ENCODE measurements at places on chromosomes 12 and 14.
A peak's percentile ranks its signal among the peaks of the same experiment; 100 is the strongest.

DNA sequence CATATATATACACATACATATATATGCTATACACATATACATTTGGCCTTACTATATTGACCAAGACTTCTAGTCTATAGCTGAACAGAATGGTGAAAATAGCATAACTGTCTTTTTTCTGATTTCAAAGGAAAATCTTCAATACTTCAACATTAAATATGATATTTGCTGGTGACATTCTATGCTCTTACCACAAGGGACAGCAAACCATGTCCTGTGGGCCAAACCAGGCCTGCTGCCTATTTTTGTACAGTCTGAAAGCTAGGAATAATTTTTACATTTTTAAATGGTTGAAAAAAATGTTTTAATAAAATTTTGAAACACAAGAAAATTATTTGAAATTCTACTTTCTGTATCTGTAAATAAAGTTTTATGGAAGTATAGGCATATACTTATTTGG is 63.6 kb downstream of the EML5 start:
- DNase-seq = peak; percentile 7

DNA sequence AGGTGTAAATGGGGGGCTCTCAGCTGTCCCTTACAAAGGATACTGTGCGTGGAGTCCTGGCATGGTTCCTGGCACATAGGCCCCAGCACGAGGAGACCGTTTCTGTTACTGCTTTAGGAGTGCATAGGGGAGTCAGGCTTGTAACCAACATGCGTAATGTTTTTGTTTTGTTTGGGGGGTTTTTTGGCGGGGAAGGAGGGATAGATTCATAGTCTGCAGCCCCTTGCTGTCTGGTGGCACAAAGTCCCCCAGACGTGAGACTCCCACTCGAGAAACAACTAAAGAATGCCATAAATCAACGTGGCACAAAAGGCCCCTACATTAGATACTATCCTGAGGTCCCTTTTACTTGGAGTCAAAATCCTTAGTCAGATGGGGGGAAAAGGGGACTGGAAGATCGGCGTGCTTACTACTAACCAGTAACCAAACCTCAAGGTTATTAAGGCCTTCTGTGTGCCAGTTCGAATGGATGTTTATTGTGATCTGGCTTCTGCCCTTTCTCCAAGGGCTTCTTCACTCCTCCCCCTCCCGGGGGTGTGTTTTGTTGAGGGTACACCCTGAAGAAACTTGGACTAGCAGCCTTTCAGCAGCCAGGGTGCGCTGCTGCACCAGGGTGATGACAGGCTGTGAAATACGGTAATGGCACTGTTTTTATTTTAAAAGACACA is 874 bp downstream of the ISCU start:
- DNase-seq = peak; percentile 97

DNA sequence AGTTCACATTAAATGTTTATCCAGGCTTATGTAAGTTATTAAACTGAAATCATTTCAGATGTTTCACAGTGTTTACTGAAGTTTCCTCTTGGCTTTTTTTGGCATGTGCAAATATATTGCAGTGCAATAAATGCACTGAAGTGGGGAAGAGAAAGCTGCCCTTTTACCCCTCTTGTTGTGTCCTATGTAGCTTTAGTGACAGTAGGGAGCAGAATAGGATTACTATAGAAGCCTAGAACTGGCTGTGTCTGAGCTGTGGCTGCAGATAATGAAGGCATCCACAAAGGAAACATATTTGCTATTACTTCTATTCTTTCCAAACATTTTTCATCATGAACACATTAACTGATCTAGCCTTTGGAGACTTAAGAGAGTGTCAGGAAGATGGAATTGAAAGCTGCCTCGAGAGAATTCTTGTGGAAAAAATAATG is 24.1 kb upstream of the CNTN1 start:
- no peak for DNase-seq

DNA sequence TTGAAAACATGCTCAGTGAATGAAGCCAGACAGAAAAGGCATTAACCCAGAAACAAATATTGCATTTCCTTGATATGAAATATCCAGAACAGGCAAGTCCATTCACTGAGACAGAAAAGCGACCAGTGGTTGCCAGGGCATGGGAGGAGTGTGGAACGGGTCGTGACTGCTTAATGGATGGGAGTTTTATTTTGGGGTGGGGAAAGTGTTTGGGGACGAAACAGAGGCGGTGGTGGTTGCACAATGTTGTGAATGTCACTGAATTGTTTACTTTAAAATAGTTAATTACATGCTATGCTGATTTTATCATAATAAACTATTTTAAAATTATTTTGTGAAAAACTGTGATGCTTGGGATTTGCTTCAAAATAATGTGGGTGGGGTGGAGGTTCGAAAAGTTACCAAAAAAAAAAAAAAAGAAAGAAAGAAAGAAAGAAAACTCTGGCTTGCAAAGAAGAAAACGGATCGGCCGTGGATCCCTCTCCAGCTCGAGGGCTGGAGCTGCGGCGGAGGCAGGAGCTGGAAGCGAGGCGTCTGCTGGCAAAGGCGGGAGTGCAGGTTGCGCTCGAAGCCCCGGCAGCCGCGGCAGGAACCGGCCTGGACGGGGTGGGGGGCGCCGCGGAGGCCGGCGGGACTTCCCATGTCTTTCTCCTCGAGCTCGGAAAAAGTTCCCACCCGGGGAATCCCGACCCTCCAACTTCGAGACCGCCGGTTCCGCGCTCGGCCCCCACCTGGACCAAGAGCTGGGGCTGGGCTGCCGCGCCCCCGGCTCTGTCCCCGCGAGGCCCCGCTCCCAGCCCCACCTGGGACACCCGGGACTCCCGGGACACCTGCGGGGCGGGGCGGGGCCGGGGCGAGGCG is 524 bp upstream of the P2RX2 start:
- peak; percentile 30 for DNase-seq

All from adipocyte (in vitro differentiated cells).